Glutamatergic neuron (in vitro differentiated cells): ENCODE measurements at places on chromosomes 4 and X.

GRCh38 chrX:114962209-114962608 lies 55.2 kb downstream of the IL13RA2 start:
- no peak for DNase-seq

GRCh38 chr4:127229855-127230608 lies 402.7 kb upstream of the INTU start:
- no peak for DNase-seq

DNA sequence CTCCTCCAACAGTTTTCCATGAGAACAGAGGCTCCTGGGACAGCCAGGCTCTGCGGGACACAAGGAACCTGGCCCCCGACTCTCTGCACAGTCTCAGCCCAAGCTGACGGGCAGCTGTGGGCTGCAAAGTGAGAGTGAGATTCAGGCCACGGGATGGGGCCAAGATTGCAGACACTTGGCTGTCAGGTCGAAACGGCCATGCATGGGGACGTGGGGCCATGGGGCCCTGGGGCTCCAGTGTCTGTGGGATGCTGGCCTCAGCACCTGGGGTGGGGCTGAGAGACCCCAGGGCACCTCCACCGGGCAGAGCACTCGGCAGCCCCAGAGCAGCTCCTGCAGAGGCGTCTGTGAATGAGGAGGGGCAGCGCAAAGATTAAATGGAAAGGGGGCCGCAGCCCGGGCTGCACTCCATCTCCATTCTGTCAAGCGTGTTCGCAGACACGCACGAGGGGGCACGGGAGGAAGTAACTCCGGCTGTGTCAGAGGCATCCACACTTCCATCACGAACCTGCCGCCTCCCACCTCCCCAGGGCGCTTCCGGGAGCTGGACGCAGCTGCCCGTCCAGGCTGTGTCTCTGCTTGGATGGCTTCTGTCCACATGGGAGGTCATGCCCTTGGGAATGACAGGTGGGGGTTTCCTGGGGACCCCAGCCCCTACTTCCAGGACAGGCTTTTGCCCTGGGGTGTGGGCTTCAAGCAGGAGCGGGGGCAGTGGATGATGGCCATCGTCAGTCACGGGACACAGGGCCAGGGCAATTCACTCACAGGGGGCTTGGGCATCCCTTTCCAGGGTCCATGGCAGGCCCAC lies 82.8 kb upstream of the NKX1-1 start:
- peak; percentile 7 for DNase-seq

DNA sequence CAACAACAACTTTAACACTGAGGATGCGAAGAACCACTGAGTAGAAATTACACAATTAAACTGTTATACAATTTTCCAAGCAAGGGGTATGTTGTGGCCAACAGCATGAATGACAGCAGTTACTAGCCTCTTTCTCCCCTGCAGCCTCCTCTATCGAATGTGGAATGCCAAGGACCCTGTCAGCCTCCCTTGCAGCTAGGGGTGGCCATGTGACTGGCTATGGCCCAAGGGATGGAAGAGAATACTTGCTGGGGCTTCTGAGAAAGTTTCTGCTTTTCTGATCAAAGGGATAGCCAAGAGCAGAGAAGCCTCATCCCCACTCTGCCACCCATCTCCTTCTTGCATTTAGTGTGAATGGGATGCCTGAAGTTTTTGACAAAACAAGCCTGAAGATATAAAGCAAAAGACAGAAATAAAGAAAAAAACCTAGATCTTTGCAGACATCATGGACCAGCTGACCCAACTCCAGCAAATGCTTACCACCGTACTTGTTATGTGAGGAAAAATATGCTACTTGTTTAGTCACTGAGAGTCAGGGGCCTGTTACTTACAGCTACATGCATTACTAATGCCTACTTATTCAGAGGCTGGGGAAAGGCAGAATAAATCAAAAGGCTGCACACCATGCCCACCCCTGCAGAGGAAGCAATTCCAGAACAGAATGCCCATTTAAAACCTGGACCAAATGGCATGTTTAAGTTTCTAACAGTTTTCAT lies 32.0 kb downstream of the DCTD start:
- no peak for DNase-seq

DNA sequence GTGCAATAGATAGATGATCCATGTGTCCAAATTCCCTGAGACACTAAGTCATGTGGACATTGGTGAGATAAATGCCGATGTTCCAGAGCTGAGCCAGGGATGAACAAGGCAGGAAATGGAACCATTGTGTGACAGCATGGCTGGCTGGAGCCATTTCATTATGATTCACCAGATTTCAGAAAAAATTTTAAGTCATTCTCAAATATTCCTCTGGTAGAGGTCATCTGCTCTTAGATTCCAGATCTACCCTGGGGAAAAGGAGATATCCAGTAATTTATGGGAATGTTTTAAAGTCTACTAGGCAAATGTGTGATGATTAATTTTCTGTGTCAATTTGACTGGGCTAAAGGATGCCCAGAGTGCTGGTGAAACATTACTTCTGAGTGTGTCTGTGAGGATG lies 287.3 kb downstream of the STK32B start:
- no peak for DNase-seq

DNA sequence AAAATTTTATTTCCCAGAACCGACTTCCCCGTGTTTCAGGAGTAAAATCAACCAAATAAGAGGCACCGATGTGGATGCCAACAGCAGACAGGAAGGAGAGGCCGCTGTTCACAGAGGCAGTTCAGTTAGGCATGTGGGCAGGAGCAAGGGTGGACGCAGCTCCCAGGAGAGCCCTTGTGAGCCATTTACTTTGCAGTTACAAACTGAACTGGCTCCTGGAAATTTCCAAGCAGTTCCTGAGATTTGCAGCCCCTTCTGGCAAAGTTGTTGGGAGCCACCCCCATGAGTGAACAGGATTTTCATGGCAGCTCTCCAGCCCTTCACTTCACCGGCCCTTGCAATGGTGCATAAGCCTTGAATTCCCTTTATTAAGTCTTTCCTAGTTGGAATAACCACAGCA lies 189.1 kb downstream of the AFAP1 start:
- no peak for DNase-seq

GRCh38 chr4:108738003-108738706 lies 24.7 kb downstream of the ETNPPL start:
- DNase-seq = no peak

DNA sequence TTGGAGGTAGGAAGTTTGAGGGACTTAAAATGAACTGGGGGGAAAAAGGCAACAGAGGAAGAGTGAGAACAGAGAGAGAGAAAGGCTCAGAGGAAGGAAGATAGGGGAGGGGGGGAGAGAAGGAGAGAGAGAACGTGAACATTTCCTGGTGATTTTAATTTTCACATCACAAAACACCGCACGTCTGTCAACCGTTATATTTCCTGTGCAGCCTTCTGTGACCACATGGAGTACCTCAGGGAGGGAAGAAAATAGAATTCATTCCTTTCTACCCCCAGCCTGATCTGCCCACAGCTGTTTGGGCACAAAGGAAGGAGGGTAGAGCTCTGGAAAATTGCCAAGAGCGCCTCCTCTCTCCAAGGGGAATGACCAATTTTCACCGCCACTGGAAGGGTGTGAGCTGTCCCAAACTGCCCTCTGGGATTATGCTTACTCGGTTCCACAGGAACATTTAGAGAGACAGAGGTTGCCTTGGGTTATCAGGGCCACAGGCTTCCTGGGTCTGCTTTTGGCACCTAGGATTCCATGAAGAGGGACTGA lies 135.7 kb upstream of the MAMLD1 start:
- no peak for DNase-seq

GRCh38 chr4:7247521-7247920 lies 55.2 kb downstream of the SORCS2 start:
- no peak for DNase-seq

DNA sequence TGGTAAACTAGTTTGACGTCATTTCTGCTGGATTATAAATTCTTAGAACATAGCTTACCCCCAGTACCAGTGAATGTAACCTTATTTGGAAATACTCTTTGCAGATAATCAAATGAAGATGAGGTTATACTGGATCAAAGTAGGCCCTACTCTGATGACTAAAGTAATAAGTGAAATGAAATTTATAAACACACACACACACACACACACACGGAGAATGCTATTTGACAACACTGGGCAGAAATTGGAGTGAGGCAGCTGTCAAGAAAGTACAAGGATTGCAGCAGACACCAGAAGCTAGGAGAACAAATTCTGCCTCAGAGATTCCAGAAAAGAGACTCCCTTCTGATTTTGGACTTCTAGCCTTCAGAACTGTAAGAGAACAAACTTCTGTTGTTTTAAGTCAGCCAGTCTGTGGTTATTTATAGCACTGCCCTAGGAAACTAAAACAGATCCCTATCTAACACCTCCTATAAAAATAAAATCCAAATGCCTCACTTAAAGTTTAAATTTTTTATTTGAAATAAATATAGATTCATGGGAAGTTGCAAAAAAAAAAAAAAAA lies 448.6 kb downstream of the PCDH18 start:
- DNase-seq = no peak

DNA sequence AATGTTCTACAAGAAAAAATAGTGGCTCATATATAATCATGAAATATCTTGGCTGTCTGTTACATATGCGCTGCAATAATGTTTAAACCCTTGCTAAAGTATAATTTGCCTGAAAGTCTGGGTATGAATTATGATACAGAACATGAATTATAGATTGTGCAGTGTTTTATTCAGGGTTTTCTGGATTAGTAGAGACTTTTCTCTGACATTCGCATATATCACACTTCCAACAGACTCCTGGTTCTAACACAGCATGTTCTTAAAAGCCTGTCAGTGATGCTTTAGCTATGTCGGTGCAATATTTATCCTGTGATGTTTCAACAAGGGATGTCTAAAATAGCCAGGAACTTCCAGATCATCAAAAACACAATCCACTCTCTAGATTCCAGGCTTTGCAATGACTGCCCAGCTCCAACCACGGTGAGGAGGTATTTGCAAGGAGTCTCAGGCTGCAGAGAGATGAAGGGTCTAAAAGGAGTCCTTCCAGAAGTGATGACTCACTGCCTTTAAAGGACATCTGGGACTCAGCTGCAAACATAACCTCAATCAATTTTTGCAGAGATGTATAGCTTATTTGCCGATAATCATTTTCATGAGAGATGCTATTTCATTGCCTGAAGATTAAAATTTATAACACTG lies 69.4 kb downstream of the RWDD4 start:
- DNase-seq = no peak

DNA sequence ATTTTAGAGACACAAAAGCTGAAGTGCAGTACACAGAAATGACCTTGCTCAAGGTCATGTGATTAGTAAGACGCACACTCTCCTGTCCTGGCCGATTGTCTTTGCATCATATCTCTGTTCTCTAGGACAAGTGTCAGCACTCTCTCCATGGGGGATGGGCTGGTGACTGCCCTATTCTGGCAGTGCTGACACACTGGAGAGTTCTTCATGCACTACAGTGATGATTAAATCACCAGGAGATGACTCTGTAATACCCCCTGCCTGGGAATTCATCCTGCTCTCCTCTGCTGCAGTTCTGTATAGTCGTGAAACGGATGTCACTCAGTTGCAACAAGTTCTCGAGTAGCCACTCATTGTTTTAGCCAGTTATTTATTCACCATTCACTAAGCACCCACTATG lies 5.3 kb upstream of the SHISA3 start:
- DNase-seq = no peak

DNA sequence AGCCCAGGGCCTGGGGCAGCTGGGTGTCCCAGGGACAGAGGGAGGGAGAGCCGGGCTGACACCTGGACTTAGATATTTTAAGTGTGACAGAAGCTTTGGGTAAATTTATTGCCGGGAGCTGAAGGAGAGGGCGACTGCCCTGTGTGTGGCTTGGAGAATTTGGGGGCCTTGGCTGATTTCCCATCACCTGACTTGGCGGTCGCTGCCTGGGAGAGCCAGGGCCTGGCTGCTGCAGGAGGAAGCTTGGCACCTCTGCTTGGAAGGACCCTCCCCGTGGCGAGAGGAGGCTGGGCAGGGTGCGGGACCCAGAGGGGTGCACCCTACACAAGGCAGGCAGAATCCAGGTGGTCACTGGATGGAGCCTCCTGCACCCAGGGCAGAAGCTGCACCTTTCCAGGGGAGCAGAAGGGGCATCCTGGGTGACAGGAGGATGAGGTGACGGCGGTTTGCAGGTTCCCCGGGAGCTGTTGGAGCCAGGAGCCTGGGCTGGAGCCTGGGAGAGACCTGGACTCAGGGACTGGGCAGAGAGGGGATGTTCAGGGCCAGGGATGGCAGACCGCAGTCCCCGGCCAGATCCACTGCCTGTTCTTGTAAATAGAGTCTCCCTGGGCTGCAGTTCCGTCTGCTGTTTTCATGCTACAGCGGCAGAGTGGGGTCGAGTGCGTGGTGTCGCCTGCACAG lies 72.0 kb downstream of the RGS12 start:
- DNase-seq = no peak

DNA sequence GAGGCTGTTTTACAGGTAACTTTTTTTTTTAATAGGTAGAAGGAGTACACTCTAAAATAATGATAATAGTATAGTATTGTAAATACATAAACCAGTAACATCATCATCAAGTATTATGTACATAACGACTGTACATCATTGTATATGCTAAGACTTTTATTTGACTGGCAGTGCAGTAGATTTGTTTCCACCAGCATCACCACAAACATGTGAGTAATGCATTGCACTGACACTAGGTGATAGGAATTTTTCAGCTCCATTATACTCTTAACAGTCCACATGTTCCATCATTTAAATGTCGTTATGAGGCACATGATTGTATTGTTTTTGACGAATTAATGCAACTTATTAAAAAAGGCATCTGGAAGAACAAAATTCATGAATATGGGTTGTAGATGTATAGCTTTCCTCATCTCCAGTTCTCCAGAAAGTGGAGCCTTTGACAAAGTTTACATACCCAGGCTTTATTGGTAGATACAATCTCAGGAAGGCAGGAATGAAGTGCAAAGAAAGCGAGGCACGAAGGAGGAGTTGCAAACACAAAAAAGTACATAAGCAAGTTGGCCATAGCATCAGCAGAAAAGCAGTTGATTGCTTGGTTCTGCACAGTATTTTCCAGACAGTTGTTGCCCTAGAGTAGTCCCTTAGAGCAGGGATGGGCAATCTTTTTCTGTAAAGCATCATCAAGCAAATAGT lies 336.9 kb upstream of the NR3C2 start:
- DNase-seq = no peak
